ENCODE measurements at places on chromosomes 13 and 19.

- no peak for DNase-seq
Observed at GRCh38 chr19:6925386-6925785, 38.0 kb downstream of the ADGRE1 start.

DNA sequence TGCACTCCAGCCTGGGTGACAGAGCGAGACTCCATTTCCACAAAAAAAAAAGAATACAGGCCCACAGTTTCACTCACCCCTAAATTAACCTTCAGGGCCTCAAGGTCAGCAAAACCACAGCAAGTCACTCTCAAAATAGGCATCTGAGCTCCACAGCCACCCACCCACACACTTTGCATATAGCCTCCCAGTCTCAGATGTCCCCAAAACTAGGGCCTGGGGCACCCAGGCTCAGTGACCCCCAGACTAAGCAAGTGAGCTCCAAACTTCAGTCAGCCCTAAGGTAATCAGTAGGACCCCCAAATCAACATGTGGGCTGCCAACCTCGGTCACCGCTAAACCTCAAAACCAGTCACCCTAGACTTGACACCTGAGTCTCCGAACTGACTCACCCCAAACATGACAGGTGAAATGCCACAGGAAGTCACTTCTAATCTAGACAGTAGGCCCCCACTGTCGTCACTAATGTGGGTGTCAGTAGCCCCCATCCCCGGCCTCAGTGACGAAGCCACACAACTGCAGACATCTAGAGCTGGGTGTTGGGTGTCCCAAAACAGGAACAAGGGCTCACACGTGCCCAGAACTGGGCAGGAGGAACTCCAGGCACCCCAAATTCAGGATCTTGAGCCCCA, 13.9 kb downstream of the RABAC1 start:
- DNase-seq: peak; percentile 90

DNA sequence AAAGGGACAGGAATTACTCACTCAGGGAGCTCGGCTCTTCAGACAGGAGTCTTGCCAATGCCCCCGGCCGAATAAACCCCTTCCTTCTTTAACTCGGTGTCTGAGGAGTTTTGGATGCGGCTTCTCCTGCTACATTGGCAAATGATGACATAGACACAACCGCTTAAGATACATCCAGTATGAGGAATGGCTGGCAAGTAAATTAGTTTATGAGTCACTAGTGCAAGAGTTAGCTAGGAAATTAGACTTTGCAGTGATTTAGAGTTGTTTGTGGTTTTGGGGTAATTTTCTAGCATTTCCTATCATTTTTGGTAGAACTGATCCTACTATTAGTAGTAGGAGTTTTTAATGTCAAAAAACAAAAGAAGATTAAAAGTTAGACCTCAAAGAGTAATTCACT, 166.2 kb downstream of the SLITRK1 start:
- DNase-seq: no peak

DNA sequence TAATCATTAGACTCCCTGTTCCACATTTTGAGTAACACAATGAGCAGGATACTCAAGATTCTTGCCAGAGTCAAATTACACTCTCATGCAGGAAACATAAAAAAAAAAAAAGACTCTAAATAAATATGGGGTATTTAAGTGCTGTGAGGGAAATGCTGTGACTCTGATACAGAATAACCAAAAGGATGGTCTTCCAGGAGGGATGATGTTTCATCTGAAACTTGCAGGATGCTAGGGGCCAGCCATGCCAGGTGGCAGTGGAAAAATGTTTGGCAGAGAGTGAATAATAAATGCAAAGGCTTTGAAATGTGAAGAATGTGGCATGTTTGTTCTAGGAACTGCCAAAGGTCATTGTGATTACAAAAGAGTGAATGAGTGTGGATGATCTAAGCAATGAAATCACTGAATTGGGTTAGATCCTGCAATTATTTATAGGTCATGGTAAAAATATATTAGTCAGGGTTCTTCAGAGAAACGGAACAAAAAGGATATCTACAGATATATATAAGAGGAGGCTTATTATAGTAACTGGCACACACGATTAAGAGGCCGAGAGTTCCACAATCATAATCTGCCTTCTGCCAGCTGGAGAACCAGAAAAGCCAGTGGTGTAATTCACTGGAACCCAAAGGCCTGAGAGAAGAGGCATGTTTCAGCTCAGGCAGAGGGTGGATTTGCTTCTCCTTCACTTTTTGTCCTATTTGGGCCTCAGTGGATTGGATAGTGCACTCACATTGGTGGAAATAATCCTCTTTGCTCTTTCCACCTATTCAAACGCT, 1832.8 kb upstream of the MIR17HG start:
- DNase-seq: no peak

- DNase-seq: peak; percentile 88
Observed at GRCh38 chr19:13102666-13103580, at the start of gene LYL1. Gene LYL1, minus strand, starts transcription at chr19:13102858. Its CDS starts 1,687 bp downstream, at chr19:13101171.

GRCh38 chr19:6057651-6058517, 52.4 kb downstream of the RFX2 start:
- no peak for DNase-seq

All from GM20000 (cell line).